ENCODE measurements at places on chromosomes 5 and 9.

GRCh38 chr5:171868236-171868635, 82.6 kb downstream of the SMIM23 start:
- no peak for DNase-seq

DNA sequence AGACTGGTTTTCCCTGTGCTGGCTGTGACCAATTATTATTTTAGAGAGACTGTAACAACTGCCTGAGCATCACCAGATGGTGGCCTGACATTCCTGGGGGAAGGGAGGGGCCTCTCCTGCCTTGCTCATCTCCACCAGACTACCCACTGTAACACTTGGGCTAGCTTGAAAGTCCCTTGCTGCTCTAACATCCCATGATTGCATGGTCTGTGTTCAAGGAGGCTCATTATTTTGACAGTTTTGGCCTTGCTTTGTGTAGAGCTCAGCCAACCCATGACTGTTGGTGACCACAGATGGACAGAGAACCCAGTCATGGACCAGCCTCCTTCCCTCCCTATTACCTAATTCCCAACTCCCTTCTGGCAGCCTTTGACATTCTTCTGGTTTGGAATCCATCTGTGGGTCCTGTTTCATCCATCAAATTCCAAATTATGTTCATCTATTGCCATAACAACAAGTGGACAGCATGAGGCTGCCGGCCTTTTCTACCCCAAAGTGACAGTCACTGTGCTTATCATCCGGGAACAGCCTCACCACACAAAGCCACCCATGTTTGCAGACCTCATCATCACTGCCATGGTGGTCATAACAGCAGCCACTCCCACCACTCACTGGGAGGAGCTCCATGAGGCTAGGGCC, 49.0 kb upstream of the ICE1 start:
- no peak for DNase-seq

- DNase-seq: no peak
Measured at GRCh38 chr5:56827924-56828323, 12.6 kb downstream of the MAP3K1 start.

- no peak for DNase-seq
Measured at GRCh38 chr9:80839821-80840675, 849.3 kb downstream of the TLE1 start.

DNA sequence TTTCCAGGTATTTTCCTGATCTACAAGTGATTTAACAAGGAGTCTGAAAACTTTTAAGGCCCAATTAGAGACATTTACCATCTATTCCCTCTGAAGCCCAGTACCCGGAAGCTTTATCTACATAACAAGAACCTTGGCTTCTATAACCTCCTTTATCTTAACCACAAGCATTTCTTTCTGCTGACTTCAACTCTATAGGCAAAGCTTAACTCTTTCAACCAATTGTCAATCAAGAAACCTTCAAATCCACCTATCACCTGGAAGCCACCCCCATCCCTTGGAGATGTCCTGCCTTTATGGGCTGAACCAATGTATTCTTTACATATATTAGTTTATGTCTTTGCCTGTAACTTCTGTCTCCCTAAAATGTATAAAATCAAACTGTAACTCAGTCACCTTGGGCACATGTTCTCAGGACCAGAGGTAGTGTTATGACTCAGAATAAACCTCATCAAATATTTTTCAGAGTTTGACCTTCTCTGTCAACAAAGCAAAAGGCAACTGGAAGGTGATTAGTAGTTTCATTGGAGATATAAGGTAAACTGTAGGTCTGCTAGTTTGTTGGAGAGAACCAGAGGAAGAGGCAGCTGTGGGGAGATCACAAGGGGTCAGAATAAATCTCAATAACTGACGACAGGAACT, 13.0 kb upstream of the RIMOC1 start:
- no peak for DNase-seq

GRCh38 chr9:34177593-34178435, 1.0 kb upstream of the UBAP1 start:
- no peak for DNase-seq

DNA sequence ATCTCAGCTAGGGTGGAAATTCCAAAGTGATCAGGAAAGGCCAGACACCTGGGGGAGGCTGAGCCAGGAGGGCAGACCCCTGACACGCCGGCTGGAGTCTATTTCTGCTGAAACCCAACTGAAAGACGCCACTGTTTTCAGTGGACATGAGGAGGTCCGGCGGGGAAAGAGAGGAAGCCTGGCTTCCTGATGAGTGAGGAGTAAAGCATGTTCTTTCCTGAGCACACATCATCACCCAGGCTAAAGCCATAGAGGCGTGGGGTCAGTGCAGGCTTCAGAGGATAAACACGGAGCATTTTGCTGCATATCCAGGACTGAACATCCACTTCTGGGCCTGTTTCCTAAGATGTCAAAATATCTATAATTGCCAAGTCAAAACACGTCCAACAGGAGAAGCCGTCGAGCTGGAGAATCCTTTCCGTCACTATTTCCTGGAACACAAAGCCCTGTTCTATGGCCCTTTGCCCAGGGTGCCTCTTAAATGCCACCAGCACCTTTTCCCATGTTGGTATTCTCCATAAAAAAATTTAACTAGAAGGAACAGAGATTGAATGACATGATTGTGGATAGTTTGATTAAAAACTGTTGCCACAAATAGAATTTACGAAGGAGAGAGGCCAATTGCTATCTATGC, 597.9 kb upstream of the ADAMTS16 start:
- no peak for DNase-seq

GRCh38 chr9:115882911-115883310, 270.7 kb upstream of the PAPPA start:
- DNase-seq: no peak

- no peak for DNase-seq
Measured at GRCh38 chr5:69170969-69171368, 4.0 kb downstream of the CCNB1 start.

DNA sequence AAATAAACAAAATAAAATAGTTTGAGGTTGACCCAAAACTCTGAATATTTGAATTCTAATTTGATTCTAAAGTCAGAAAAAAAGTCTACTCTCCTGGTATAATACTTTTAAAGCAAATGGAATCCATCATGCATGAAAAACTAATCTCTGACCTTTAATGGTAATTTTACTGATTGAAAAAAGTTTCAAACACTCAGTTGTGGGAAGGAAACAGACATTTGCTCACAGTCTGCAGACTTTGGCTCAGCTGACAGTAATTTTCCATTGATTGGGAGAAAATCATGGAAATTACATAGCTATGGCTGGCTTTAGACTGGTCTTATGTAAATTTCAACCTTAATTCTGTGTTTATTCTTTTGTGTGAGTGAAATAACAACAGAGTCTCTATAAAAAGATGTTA, 574.3 kb downstream of the PDE4D start:
- DNase-seq: no peak

DNA sequence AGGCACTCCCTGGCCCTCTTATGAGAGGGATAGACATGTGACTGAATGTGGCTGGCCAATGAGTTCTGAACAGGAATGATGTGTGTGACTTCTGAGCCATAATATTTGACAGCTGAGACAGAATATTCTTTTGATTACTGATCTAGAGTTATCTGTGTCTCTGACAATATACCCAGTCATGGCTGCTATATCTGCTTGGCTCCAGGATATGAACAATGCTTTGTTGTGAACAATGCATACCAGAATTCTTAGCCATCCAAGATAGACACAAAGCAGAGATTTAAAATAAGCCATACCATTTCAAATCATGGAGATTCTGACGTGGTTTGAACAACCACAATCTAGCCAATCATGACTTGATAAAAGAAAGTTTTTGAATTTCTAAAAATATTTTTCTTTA, 840.3 kb upstream of the SEMA6A start:
- DNase-seq: no peak

GRCh38 chr9:115524453-115525059, 406.6 kb upstream of the TNC start:
- no peak for DNase-seq

- no peak for DNase-seq
Measured at GRCh38 chr5:116703941-116704340, 129.3 kb upstream of the SEMA6A start.

DNA sequence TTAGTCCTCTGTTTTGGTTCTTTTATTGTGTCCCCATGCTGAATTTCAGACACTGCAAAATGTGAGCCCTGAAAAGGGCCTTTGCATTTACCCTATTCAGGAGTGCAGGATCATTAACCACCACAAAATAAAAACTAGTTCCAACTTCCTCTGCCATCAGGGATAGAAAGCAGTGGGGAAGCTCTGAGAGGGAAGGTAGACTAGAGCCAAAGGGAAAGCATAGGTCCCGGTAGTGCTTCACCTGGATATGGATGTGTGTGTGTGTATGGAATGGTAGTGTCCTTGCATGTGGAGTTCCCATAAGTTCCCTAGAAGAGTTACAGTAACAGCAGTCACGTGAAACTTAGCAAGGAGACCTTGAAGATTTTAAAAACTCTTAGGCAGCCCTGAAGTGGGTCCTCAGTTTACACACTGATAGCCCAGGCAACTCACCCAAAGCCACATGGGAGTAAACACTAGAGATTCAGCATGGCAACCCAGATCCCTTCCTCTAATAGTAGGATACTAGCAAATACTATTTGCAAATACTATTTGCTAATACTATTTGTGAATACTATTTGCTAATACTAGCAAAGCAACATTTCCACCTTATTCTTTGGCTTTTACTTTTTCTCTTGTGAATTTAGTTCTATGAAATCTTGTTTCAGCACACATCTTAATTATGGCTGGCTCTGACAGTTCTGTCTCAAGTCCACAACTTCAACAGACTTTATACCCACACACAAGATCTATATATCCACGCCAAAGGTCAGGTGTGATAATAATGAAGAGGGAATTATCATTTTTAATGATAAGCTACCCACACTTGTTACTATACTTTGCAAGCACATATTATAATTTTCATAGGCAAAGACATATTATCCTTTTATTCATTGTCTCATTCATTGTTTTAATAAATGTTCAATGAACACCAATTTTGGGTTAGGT, 70.4 kb upstream of the IFNE start:
- no peak for DNase-seq

GRCh38 chr5:9653811-9654210, 23.7 kb upstream of the TAS2R1 start:
- no peak for DNase-seq

DNA sequence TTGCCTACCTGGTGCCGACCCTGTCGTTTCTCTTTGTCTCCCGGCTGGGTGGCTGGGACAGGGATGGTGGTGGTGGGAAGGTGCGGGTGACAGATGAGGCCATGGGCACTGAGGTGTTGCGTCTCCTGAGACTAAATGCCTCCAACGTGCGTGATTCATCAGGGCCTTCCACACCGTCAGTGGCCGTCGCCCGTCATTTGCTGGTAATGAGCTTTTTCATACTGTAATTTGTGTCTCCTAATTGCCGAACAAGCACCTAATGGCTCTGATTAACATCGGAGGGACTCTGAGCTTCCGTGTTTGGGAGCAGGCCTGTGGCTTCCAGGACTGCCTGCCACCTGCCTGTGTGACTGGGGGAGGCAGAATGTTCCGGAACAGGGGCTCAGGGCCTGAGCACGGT, 35.2 kb downstream of the RXRA start:
- no peak for DNase-seq

GRCh38 chr5:44869928-44870327, 61.2 kb downstream of the MRPS30 start:
- DNase-seq: no peak

- no peak for DNase-seq
Measured at GRCh38 chr9:112193572-112194288, 18.6 kb upstream of the SUSD1 start.

GRCh38 chr9:4238522-4238921, 61.3 kb downstream of the GLIS3 start:
- no peak for DNase-seq

- DNase-seq: no peak
Measured at GRCh38 chr5:11476866-11477265, 427.4 kb downstream of the CTNND2 start.

DNA sequence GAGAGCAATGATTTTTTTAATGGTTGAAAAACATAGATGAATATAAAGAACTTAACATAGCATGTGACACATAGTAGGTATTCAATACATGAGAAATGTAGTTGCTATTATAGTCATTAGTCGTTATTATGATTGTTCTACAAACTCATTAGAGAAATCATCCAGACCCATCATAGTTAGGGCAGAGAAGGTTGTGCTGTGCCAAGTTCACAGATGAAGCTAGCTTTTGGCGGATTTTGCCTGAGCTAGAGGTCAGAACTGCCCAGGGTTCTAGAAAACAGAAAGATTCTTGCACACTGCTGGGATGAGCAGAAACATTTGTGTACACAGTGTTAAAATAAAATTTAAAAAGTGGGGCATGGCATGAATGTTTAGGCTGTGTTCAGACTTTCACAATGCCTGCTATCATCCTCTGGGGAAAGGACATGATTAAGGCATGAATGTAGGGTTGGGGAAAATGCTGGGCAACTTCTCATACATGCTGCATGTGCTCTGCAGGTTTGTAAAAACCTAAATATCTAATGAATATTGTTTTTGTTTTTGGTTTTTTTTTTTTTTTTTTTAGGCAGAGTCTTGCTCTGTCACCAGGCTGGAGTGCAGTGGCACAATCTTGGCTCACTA, 33.3 kb upstream of the RAD23B start:
- DNase-seq: no peak

DNA sequence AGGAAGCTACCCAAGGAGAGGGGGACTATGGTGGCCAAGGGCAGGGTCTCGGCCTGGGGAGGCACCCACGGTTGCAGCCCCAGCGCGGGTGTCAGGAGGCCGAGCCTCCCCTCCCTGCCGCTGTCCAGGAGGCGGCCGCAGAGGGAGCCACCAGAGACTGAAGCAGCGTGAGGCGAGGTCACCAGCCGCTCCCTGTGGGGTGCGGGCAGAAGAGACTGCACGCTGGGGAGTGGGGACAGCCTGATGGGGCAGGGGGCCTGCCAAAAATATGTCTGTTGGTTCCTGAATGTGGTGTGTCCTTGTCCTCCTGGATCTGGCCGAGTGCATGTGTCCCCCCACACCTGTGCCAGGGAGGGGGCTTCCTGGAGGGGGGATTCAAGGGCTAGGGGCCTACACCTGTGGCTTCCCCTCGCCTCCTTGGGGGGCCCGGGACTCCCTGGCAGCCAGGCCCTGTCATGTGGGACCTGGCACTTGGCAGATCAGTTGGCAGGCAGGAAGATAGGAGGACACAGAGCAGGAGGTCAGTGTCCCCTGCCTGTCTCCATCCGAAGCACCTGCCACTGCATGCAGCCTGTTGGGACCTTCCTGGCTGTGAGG, 131.2 kb downstream of the DAB2IP start:
- DNase-seq: no peak

DNA sequence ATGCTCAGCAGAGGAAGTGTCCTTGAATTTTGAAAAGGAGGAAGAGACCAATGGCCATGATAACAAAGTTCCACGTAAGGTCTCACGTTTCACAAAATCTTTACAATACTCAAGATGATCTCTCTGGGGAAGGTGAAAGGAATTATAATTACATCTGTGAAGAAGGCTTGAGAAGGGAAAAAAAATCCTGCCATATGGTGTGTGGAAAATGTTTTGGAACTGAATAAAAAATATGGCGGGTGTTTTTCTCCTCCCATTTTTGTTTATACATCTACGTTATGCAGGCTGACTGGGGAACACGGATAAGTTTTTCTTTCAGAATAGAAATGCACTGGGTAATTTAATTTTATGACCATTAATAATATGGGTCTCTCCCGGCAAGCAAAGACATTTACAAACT, 425.6 kb upstream of the BRINP1 start:
- DNase-seq: no peak

GRCh38 chr9:93533863-93534262, 42.5 kb upstream of the PHF2 start:
- no peak for DNase-seq

GRCh38 chr5:178093134-178093533, 20.2 kb upstream of the N4BP3 start:
- no peak for DNase-seq

- DNase-seq: no peak
Measured at GRCh38 chr5:116487045-116487444, 87.6 kb downstream of the SEMA6A start.

GRCh38 chr5:95555553-95555952, 652 bp downstream of the ARSK start:
- DNase-seq: no peak

Measured in D341Med (cell line).